Hippocampal formation (tissue), 2 donors: ENCODE measurements at places on chromosomes 1 and 21.

DNA sequence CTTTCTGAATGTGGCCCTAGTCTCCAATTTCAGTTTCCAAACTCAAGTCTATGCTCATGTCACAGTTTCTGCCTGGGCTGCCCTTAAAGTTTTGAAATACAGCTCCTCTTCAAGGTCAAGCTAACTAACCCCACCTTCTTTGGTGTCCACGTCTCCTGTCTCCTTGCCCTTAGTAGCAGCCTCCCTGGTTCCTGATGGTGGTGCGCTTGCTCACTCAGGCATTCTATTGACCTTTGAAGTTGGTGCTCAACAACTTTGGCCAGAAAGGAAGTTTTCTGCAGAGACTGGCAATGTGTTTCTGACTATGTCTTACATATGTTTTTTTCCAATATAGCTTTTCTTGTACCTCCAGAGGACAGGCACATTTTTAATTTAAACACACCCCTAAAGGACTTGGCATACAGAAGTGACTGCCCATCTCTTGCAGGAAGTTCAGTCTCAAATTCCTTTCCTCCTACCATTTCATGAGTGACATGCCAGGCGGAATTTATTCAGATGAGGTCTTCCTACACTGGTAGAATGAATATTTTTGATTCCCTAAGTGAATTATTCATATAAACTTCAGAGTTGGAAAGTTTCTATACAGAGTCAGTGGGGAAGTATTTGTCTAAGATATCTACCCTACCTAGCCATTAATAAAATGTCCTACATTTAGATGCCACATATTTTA, 364.3 kb upstream of the USP24 start:
- DNase-seq: no peak

DNA sequence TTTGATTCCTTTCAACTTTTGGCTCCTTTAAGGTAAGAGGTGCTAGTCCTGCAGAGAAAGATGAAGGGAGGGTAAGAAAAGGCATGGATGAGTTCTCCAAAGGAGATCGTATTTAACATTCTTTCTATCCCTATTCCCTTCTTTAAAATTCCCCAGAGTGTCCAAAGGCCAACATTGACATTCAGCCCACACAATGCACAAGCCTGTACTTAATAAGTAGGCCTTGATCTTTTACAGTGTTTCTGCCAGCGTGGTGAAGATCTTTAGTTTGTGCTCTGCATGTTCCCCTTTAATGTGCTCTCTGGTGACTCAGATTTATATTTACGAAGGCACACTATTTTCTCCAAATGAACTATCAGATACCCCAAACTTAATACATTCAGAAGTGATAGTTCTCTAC, 582.5 kb upstream of the RGS18 start:
- no peak for DNase-seq

GRCh38 chr1:114468047-114468446, 43.0 kb downstream of the TRIM33 start:
- DNase-seq: no peak

GRCh38 chr1:165215676-165216075, 140.8 kb downstream of the LMX1A start:
- no peak for DNase-seq

DNA sequence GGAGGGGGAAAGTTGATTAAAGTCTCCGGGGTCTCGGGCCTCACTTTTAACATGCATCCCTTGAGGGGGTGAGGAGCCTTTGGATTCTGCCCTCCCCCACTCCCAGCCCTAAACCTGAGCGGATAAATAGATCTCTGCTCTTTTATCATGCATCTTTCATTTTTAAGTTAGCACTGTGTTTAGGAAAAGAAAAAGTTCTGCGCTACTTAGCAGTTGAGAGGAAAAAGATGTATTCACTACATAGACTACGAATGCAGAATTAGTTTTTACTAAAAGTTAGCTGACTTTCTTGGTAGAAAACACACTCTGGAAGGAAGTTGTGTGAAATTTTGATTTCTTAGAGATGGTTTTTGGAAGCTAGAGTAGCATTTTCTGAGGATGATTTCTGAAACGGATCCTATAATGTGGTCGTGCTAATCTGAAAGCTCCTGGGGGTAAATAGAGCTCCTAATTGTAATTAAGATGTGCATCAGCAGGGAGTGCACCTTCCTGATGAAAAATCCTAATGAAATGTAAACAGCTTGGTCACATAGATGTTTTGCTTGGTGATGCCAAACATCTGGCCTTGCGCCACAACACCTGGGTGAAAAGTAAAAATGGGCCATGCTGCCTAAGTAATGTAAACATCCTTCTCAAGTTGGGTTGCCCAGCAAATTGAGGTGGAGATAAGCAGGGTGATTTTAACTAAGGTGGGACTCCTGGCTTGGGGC, 1.8 kb downstream of the ROR1 start:
- DNase-seq: no peak
